ENCODE measurements at places on chromosomes 5 and 9.

- DNase-seq: no peak
Observed at GRCh38 chr9:37035648-37036370, 1.7 kb upstream of the PAX5 start.

GRCh38 chr9:113888976-113889375 is 12.9 kb downstream of the ZNF618 start:
- DNase-seq: no peak

- DNase-seq: no peak
Observed at GRCh38 chr5:1805736-1806135, 4.5 kb downstream of the NDUFS6 start.

DNA sequence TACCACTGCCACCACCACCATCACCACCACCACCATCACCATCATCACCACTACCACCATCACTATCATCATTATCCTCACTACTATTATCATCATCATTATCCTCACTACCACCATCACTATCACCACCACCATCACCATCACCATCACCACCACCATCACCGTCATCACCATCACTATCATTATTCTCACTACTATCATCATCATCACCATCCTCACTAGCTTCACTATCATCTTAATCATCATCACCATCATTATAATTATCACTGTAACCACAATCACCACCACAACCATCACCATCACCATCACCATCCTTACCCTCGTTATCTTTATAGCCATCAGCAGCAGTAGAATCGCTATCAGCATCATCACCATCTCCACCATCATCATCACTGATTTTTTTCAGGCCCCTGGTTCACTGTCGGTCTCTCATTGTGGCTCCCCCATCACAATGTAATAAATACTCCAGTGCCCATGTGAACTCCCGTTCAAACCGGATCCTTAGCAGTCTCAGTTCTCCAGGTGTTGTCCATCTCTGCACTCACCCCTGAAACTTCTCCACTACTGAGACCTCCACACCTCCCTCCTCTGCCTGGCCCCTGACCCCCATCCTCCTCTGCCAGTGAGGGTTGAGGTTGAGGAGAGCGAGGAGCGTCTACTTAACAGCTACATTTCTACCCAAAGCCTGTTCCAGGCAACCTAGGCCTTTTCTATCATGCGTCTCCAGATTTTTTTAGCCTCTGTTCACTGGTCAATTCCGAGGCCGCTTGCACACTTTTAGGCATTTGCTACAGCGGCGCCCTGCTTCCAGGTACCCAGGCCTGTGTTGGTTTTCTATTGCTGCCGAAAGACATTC is 238.2 kb downstream of the PBX3 start:
- no peak for DNase-seq

DNA sequence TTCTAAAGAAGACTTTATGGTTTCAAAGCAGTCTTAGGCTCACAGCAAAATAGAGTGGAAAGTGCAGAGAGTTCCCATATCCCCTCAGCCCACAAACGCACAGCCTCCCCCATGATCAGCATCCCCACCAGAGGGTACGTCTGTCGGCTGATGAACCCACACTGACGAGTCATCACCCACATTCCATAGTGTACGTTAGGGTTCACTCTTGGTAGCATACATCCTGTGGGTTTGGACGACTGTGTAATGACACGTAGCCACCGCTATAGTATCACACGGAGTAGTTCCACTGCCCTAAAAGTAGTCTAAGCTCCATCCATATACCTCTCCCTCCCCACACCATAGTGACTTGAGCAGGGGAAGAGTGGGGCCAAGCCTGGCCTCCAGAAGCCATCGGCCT is 135.7 kb upstream of the PHYKPL start:
- no peak for DNase-seq
